ENCODE measurements at places on chromosomes 5 and 9.

- DNase-seq = no peak
These were observed 72.0 kb upstream of the PAPPA start for GRCh38 chr9:116081435-116082115.

DNA sequence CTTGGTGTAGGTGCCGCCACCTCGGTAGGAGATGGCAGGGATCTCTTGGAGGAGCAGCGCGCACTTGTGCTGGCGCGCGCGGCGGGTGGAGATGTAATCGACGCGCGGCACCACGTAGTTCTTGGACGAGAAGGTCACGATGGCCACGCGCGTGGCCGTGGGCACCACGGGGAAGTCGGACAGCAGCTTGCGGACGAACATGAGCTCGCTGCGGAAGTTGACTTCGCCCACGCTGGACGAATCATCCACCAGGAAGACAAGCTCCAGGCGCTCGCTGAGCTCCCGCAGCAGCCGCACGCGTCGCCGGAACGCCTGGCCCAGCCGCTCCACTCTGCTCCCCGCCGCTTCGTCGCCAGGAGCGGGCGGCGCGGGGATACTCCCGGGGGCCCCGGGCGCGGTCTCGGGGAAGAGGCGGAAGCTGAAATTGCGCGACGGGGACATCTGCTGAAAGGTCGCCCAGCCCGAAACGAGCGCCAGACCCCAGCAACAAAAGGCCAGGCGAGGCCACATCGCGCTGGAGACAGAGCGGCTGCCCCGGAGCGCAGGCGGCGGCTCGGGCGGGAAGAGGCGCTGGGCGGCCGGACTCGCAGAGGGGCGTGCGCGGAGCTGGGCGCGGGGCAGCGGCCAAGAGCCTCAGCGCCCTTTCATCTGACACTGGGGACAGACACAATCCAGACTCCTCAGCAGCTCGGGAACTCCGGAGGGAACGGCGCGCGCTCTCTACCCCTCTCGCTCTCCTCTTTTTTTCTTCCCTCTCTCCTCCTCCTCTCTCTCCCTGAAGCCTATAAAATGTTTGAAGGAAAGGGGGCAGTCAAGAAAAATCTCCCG is at the start of gene SVEP1:
Gene SVEP1 (minus strand): TSS at position 708 of the 828 bp plus-strand sequence. CDS start 198 bp downstream, at position 510.
- DNase-seq = no peak

GRCh38 chr5:115629903-115630302 is 4.1 kb upstream of the TMED7 start:
- DNase-seq = no peak

- DNase-seq = no peak
These were observed 19.9 kb downstream of the NOTCH1 start for GRCh38 chr9:136525841-136526499.

DNA sequence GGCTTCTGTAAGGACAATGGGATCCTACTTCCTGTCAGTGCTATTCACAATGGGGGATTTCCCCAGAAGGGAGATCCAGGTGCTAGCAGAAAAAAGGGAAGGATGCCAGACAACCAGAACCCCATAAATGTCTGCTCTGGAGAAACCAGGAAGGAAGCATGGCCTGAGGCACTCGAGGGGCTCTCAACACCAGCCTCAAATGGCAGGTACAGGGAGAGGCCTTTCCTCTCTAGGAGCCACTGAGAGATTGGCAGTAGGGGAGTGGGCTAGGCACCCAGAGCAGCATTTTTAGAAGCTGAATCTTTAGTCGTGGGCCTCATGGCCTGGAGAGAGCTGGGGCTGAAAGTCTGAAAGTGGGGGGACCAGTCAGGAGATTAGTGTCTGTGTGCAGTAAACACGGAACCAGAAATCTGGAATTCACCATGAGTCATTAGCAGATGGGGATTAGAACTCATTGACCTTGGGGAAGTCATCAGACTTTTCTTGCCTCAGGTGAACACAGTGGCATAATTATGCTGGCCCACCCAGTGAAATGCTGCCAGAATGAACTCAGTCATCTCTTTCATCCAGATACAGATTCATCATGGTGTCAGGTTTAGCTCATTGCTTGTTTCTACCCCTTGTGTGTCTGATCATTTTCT is 28.3 kb downstream of the ARHGEF28 start:
- no peak for DNase-seq

DNA sequence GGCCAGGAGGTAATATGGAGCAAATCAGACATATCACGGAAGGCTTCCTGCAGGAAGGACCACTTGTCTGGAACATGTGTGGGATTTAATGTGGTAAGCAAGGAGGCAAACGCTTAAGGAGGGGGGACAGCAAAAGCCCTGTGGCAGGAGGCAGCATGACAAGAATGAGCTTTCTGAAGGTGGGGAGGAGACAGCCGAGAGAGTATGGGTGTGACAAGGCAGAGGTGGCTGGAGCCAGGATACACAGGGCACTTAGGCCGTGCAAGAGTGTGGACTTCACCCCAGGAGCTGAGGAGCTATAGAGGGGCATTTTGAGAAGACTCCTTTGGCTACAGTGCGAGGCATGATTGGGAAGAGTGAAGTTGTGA is 14.4 kb upstream of the S1PR3 start:
- DNase-seq = no peak

DNA sequence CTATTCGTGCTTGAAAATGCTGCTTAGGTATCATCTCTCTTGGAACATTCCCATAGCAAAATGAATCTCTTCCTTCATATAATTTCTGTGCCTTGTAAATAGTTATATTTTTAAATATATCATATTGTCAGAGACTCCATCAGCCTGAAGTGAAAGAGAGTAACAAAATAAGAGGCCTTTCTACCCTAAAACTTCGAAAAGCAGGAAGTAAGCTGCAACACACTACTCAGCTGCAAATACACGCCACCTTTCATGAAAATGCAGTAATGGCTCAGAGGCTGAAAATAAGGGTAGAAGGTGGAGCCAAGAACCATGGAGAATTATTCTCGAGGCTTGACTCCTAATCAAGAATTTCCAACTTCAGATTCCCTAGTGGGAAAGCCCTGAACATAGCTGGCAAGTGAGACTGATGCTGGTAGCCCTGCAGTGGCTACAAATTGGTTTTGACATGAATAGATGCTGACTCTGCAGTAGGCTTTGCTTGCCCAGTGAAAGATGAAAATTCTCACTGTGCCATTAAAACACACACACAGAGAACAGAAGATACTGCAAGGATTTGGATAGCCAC is 30.2 kb upstream of the PTGER4 start:
- DNase-seq = no peak

Data from CD4-positive, alpha-beta T cell treated with Interleukin-4 for 4 hours (primary cell).